ENCODE measurements at places on chromosomes 1 and 21.

GRCh38 chr1:85607921-85608265 lies 27.3 kb downstream of the CCN1 start:
- DNase-seq = no peak

DNA sequence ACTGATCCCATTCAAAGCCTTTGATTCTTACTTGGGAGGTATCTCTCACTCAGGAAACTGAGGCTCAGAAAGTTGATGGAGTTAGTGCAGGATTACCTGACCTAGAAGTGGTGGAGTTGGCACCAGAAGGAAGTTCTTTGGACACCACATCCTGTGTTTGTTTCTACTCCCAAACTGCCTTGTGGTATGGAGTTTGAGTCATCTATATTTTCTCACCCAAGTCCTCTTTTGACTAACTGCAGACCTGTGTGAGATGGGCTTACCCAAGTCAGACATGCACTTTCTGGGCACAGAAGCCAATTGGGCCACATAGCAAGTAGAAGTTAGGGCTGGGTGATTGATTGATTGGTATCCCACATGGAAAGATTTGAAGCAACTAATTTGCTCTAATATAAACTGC lies 36.1 kb downstream of the FGGY start:
- DNase-seq = no peak

DNA sequence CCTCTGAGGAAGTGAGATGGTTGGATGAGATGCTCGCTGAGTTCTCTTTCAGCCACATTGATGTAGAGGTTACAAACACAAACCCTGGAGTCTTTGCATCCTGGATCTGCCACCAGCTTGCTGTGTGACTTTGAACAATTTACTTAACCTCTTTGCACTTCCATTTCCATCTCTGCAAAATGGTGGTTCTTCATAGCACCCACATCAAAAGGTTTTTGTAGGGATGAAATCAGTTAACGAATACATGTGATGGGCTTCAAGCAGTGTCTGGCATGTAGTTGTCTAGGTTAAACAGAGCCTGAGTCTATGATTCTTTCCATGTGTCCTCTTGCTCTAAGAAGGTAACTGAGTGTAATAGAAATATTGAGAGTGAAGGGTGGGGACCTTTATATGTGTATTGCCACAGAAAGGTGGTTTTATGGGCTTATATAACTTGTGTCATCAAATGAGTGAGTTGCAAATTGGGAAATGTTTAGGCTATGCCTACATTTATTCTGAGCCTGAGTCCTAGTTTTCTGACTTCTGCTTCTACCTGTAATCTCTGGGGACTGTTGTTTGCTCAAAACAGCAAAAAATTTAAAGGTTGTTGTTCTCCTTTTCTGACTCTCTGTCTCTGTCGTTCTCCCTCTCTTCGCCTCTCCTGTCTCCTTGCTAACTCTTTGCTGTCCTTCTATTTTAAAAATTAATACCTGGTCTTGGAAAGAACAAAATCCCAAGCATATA lies 27.3 kb upstream of the LRRN2 start:
- no peak for DNase-seq

- no peak for DNase-seq
These were observed 50.6 kb upstream of the LYPLAL1 start for GRCh38 chr1:219123036-219123435.
